ENCODE measurements at places on chromosomes 7 and 10. TPM values are rescaled to one million over a fixed set of nuclear protein-coding genes. Genes with fewer than 3 reads are reported as not detected.

ASIC3 gene
- 2.6 TPM for total RNA-seq

INHBA gene
- 70.2 TPM for total RNA-seq

C7orf57 gene
- not detected for total RNA-seq

ACHE gene
- total RNA-seq: 2.9 TPM

PPRC1 gene
- total RNA-seq: 38.3 TPM

PNLIPRP1 gene
- total RNA-seq: not detected

HOXA9 gene
- 1.2 TPM for total RNA-seq

CYP2C8 gene
- total RNA-seq: 0.46 TPM

ITPRID1 gene
- not detected for total RNA-seq

FBXL13 gene
- 3.0 TPM for total RNA-seq

PROSER2 gene
- 33.3 TPM for total RNA-seq

DPCD gene
- 7.2 TPM for total RNA-seq

NPSR1 gene
- not detected for total RNA-seq

SLC26A3 gene
- not detected for total RNA-seq

AOC1 gene
- 0.64 TPM for total RNA-seq

UCN3 gene
- total RNA-seq: 1.2 TPM

GDF2 gene
- total RNA-seq: not detected

FAM25G gene
- total RNA-seq: not detected

MRLN gene
- total RNA-seq: not detected

CAMK2B gene
- 0.17 TPM for total RNA-seq

SKIDA1 gene
- total RNA-seq: 0.69 TPM

HOXA2 gene
- total RNA-seq: 2.1 TPM

FRMPD2 gene
- total RNA-seq: not detected

HECW1 gene
- total RNA-seq: 1.6 TPM

LAMB1 gene
- total RNA-seq: 156 TPM

TMEM196 gene
- total RNA-seq: not detected

AGR2 gene
- total RNA-seq: 66.3 TPM

CD36 gene
- 115 TPM for total RNA-seq

SORCS1 gene
- total RNA-seq: 0.23 TPM

Data from upper lobe of right lung (tissue), 1 donor.